A549 treated with RU486 at 1 μM for 4 hours (cell line): ENCODE measurements at places on chromosomes 2 and 18. TPM values are rescaled to one million over a fixed set of nuclear protein-coding genes. Genes with fewer than 3 reads are reported as not detected.

Gene PID1
- 2.2 to 3.9 TPM (median 2.9 TPM) in 5 replicates for total RNA-seq

Gene ABHD3
- total RNA-seq, result 18.7 to 24.0 TPM (median 23.3 TPM) in 5 replicates

Gene XIRP2
- not detected in 5 replicates for total RNA-seq

Gene LRRTM4
- not detected in 5 replicates for total RNA-seq

Gene REG1B
- total RNA-seq, result not detected in 5 replicates

Gene ANKRD30B
- not detected in 5 replicates for total RNA-seq

Gene MDH1B
- total RNA-seq, result 1.1 to 3.0 TPM (median 1.2 TPM) in 5 replicates

Gene CTNNA2
- total RNA-seq, result 0.13 to 0.89 TPM (median 0.22 TPM) in 5 replicates

Gene IL1RL1
- total RNA-seq, result 0.90 to 1.2 TPM (median 1.0 TPM) in 5 replicates

Gene CDH2
- total RNA-seq, result 29.9 to 52.8 TPM (median 43.0 TPM) in 5 replicates

Gene MSTN
- total RNA-seq, result not detected in 5 replicates

Gene IKZF2
- 0.06 to 0.72 TPM (median 0.12 TPM) in 5 replicates for total RNA-seq

Gene PSMD1
- total RNA-seq, result 111 to 140 TPM (median 117 TPM) in 5 replicates

Gene TYMS
- 154 to 183 TPM (median 172 TPM) in 5 replicates for total RNA-seq

Gene RAD51AP2
- not detected in 5 replicates for total RNA-seq

Gene PDE11A
- 0.19 to 0.61 TPM (median 0.47 TPM) in 5 replicates for total RNA-seq

Gene DYNAP
- total RNA-seq, result not detected in 5 replicates

Gene KIF5C
- 0.16 to 0.42 TPM (median 0.35 TPM) in 5 replicates for total RNA-seq

Gene CYS1
- 0.90 to 1.6 TPM (median 1.4 TPM) in 5 replicates for total RNA-seq

Gene CENPA
- 47.2 to 64.0 TPM (median 55.1 TPM) in 5 replicates for total RNA-seq

Gene KCNJ3
- total RNA-seq, result not detected in 5 replicates

Gene UNC80
- not detected in 5 replicates for total RNA-seq

Gene LOXHD1
- not detected in 5 replicates for total RNA-seq

Gene APOB
- total RNA-seq, result 0.39 TPM in 1 of 5 replicates, not detected in the others

Gene PKP4
- total RNA-seq, result 23.2 to 29.4 TPM (median 26.4 TPM) in 5 replicates

Gene QPCT
- total RNA-seq, result 17.2 to 23.1 TPM (median 18.9 TPM) in 5 replicates

Gene BUB1
- total RNA-seq, result 32.4 to 48.9 TPM (median 45.5 TPM) in 5 replicates

Gene MEP1B
- total RNA-seq, result 0.06 TPM in 1 of 5 replicates, not detected in the others

Gene PPIL3
- total RNA-seq, result 19.2 to 25.8 TPM (median 24.4 TPM) in 5 replicates

Gene IMPACT
- 10.6 to 13.9 TPM (median 13.5 TPM) in 5 replicates for total RNA-seq
